ENCODE measurements at places on chromosomes 4 and X. TPM values are rescaled to one million over a fixed set of nuclear protein-coding genes. Genes with fewer than 3 reads are reported as not detected.
A peak's percentile ranks its signal among the peaks of the same experiment; 100 is the strongest.

DNA sequence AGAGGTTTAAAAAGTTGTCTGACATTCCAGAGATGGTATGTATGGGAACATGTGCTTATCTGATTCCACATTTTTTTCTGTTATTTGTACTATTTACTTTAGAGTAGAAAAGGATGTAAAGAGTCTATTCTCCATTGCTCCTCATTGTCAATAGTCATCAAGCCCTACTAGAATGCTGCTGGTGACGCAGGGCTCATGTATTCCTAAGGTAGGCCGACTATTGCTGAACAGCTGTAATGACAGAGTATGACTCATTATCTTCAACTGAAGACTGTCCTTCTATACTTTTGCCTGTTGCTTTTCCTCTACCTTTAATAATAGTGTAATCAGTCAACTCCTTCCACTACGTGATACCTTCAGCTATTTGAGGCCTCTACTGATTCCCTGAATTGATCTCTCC, 509.1 kb upstream of the NR3C2 start:
- H3K27me3 ChIP-seq: no peaks in the 10 kb centered on the region
- no peaks in the 10 kb centered on the region for H3K4me1 ChIP-seq
- DNase-seq: no peak
- H3K4me3 ChIP-seq: no peak overlapping the region
- no peaks in the 10 kb centered on the region for H3K36me3 ChIP-seq

- no peak overlapping the region for H3K27ac ChIP-seq
- H3K4me3 ChIP-seq: no peak overlapping the region
- no peaks in the 10 kb centered on the region for H3K36me3 ChIP-seq
- H3K4me1 ChIP-seq: peaks cover 4% of the 10 kb centered on the region
Observed at GRCh38 chr4:74426101-74426500, 18.8 kb upstream of the AREG start.

GRCh38 chrX:40694802-40695201, 40.5 kb downstream of the MED14 start:
- DNase-seq: no peak
- no peaks in the 10 kb centered on the region for H3K36me3 ChIP-seq
- no peak overlapping the region for H3K4me3 ChIP-seq
- H3K27ac ChIP-seq: no peak overlapping the region
- no peaks in the 10 kb centered on the region for H3K4me1 ChIP-seq

- H3K27ac ChIP-seq: no peak overlapping the region
- H3K4me3 ChIP-seq: no peak overlapping the region
- H3K27me3 ChIP-seq: no peaks in the 10 kb centered on the region
- no peak for DNase-seq
Observed at GRCh38 chr4:62953752-62954151, 1455.5 kb downstream of the TECRL start.

DNA sequence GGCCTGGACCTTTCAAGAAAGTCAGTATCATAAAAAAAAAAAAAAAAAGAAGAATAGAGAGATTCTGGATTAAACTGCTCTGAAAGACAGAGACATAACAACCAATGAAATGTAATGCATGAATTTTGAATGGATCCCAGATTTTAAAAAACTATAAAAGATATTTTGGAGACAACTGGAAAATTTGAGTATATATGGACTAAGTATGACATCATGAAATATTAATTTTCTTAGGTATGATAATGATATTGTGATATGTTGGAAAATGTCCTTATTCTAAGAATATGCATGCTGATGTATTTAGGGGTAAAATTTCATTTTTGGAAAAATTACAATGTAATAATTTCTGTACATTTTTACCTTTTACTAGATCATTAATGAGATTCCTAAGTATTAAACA, 52.6 kb downstream of the TBC1D19 start:
- H3K36me3 ChIP-seq: peaks cover 41% of the 10 kb centered on the region
- H3K4me1 ChIP-seq: no peaks in the 10 kb centered on the region
- no peak overlapping the region for H3K4me3 ChIP-seq
- H3K27ac ChIP-seq: no peak overlapping the region
- H3K27me3 ChIP-seq: no peaks in the 10 kb centered on the region

GRCh38 chr4:37903901-37904300, 13.0 kb downstream of the TBC1D1 start:
- H3K36me3 ChIP-seq: peaks cover 7% of the 10 kb centered on the region
- H3K4me1 ChIP-seq: peaks cover 28% of the 10 kb centered on the region
- no peak for DNase-seq
- no peak overlapping the region for H3K27ac ChIP-seq
- no peak overlapping the region for H3K4me3 ChIP-seq

DNA sequence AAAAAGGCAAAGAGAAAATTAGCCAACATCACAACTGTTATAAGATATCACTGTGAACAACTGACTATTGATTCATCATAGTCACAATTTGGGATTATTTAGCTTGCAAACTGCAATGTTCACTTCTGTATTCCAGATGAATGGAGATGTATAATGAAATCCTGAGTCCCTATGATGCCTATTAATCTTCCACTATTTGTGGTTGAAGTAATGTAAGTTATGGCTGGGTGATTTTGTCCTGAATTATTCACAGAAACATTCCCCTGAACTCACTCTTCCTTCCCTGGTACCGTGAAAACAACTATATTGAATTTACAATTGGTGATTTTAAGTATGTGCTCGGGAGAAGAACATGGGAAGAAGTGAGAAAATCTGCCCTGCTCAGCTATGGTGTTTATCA, 50.8 kb upstream of the NPFFR2 start:
- H3K4me1 ChIP-seq: no peaks in the 10 kb centered on the region
- no peak overlapping the region for H3K4me3 ChIP-seq

GRCh38 chr4:7074426-7074825, 6.6 kb upstream of the GRPEL1 start:
- H3K4me3 ChIP-seq: no peak overlapping the region
- no peaks in the 10 kb centered on the region for H3K4me1 ChIP-seq
- no peaks in the 10 kb centered on the region for H3K27me3 ChIP-seq
- no peak overlapping the region for H3K27ac ChIP-seq
- no peaks in the 10 kb centered on the region for H3K36me3 ChIP-seq

DNA sequence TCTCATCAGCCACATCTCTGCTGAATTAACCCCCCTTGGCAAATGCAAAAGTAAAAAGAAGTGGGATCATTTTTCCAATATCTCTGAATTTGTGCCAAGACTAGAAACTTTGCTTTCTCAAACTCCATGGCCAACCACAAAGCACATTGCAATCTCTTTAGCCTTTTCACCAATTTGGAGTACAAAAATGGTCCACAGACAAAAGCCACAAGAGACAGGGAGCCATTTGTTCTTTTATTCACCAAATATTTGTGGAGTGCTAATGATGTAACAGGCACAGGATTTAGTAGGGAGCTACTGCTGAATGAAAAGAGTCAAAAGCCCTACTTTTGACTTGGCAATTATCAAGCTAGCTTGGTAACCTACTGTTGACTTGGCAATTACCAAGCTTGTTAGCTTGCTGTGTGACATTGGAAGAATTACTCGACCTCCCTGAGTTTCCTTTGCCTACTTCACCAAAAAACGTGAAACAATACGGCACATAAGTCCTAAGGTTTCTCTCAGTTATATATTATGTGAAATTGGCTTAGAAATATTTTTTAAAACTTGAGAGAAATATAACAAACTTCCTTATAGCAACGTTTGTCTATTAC, 97.1 kb upstream of the KLF3 start:
- H3K4me3 ChIP-seq: no peak overlapping the region
- no peaks in the 10 kb centered on the region for H3K36me3 ChIP-seq
- H3K27ac ChIP-seq: no peak overlapping the region
- H3K4me1 ChIP-seq: peaks cover 15% of the 10 kb centered on the region
- no peaks in the 10 kb centered on the region for H3K27me3 ChIP-seq

DNA sequence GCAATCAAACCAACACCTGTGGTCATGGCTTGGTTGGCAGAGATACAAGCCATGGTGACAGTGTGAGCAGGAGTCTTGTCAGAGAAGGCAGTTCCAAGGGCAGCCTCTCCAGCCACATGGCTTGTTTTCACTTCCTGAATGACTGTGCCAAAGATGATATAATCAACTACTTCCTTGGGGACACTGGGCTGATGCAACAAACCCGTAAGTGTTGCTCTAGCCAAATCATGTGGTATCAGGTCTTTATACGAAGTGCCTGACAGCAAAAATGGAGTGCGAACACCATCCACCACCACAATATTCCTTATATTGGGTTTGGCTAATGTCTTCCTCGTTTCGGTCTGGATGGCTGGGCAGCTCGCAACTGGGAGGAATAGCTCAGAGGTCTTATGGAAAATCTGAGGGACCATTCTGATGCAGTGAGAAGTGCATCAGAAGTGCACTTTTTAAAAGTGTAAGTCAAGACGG, 922.0 kb downstream of the NLGN4X start:
- no peaks in the 10 kb centered on the region for H3K36me3 ChIP-seq
- H3K4me3 ChIP-seq: no peak overlapping the region
- no peak overlapping the region for H3K27ac ChIP-seq
- no peaks in the 10 kb centered on the region for H3K27me3 ChIP-seq
- H3K4me1 ChIP-seq: no peaks in the 10 kb centered on the region

DNA sequence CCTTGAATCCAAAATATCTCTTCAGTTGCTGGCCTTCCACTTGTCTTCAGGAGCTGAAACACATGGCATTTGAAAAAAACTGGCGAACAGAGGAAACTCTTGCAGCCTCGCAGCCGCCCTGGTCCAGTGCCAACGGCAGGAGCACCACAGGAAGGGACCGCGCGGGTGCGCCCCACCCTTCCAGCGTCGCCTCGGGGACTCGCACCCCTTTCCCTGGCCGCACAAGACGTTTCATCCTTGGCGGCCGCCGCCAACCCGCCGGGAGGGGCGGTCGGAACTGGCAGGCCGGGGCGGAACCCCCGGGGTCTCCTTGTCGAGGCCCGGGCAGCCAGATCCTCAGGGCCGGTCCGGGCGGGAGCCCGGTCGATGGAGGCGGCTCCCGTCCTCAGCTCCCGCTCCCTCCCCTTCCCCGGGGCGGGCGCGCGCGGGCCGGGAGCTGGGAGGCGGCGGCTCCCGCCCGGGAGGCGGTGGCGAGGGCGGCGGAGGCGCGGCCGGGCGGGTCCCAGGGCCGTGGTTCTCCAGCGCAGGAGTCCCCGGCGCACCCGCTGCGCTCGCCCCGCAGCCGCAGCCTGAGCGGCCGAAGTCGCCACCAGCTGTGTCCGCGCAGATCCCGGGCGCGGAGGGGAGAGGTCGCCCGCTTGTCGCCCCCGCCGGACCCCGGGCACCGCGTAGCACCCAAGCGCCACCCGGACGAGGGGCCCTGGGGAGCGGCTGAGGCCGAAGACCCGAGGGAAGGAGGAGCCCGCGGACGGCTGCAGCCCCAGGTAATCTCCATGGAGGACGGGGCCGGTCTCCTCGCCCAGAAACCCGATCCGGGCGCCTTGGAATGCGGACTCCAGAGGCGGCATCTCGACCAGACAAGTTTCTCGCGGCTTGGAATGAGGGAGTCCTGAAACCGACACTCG, 886 bp upstream of the NDST3 start:
- peaks cover 6% of the 10 kb centered on the region for H3K4me1 ChIP-seq
- H3K4me3 ChIP-seq: peak overlapping the region; percentile 64
- H3K27ac ChIP-seq: peak overlapping the region; percentile 63
- DNase-seq: peak; percentile 66

GRCh38 chrX:46755671-46756070, 3.2 kb downstream of the SLC9A7 start:
- no peaks in the 10 kb centered on the region for H3K36me3 ChIP-seq
- H3K4me3 ChIP-seq: no peak overlapping the region
- no peak for DNase-seq
- H3K27me3 ChIP-seq: no peaks in the 10 kb centered on the region
- no peak overlapping the region for H3K27ac ChIP-seq

DNA sequence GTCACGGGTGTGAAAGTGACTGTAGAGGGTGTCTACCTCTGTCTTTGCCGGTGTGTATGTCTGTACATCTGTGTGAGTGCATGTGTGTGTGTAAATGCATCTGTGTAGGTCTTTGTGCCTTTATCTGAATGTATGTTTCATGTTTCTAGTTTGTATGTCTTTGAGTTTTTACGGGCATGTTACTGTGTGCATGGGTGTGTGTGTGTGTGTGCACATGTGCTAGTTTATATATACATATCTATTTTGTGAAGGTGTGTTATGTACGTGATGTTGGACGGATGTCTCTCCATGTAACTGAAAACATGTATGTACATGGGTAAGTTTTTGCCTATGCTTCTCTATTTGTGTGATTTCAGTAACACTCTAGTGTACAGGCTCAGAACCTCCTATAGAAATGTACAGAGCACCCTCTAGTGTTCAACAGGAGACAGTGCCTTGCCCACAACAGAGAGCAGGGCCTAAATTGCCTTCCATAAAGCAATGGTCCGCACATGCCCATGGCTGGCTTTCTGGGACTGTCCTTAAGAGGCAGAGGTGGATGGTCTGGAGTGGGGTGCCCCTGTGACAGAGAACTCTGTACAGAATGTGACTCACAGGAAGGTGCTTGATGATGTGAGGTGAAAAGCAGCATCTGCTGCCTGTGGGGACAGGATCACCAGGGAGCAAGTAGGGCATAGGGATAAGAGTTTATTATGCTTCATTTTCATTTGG, 343.5 kb downstream of the RAPGEF2 start:
- H3K27ac ChIP-seq: no peak overlapping the region
- no peaks in the 10 kb centered on the region for H3K4me1 ChIP-seq
- H3K36me3 ChIP-seq: no peaks in the 10 kb centered on the region
- no peaks in the 10 kb centered on the region for H3K27me3 ChIP-seq

DNA sequence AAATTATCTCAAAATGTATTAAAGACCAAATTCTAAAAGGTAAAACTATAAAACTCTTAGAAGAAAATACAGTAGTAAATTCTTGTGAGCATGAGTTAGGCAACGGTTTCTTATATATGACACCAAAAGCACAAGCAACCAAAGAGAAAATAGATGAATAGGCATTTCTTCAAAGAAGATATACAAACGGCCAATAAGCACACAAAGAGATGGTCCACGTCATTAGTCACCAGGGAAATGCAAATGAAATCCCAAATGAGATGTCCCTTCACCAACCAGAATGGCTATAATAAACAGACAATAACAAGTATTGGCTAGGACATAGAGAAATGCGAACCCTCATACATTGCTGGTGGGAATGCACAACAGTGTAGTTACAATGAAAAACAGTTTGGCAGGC, 44.6 kb downstream of the RAB33A start:
- peaks cover 24% of the 10 kb centered on the region for H3K36me3 ChIP-seq
- H3K27ac ChIP-seq: no peak overlapping the region
- DNase-seq: peak; percentile 1
- H3K4me3 ChIP-seq: no peak overlapping the region

DNA sequence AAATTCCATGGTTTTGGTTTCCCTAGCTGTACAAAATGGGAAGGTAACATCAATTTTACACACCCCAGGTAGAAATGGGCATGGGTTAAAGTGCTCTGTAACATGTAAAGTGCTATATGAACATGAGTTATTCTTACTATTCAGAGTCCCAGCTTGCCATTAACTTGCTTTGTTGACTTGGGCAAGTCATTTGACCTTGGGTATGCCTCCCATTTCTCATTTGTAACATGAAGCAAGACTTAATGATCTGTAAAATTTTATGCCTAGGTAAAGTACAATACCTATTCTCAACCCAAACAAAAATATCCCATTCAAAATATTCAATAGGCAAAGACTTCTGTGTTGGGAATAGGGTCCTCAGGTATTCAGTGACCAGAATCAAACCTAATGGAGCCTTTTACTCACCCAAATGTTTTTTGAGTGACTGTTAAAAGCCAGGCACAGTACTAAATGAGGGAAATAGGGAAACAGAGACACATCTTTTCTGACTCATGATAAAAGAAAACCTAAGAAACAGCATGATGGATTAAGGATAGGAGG, 126.6 kb downstream of the SH3RF1 start:
- H3K36me3 ChIP-seq: peaks cover 13% of the 10 kb centered on the region
- no peak overlapping the region for H3K27ac ChIP-seq
- no peaks in the 10 kb centered on the region for H3K27me3 ChIP-seq
- no peak overlapping the region for H3K4me3 ChIP-seq

- H3K4me3 ChIP-seq: no peak overlapping the region
- H3K27me3 ChIP-seq: no peaks in the 10 kb centered on the region
- DNase-seq: no peak
- H3K36me3 ChIP-seq: no peaks in the 10 kb centered on the region
Observed at GRCh38 chr4:73648478-73648877, 28.2 kb upstream of the RASSF6 start.

The SYN1 gene
- total RNA-seq: not detected

The TMPRSS11F gene
- total RNA-seq: not detected

The BTK gene
- 2.4 TPM for total RNA-seq

The BEX2 gene
- 0.87 TPM for total RNA-seq

The NOP14 gene
- total RNA-seq: 15.4 TPM

Data from stomach (tissue), 19 donors.